IMR-90 (cell line): ENCODE measurements at places on chromosomes 2 and 18.

GRCh38 chr2:157720504-157720903, 91.8 kb upstream of the ACVR1C start:
- no peak for DNase-seq

GRCh38 chr2:96970248-96970875, 16.0 kb downstream of the FAM178B start:
- no peak for DNase-seq

DNA sequence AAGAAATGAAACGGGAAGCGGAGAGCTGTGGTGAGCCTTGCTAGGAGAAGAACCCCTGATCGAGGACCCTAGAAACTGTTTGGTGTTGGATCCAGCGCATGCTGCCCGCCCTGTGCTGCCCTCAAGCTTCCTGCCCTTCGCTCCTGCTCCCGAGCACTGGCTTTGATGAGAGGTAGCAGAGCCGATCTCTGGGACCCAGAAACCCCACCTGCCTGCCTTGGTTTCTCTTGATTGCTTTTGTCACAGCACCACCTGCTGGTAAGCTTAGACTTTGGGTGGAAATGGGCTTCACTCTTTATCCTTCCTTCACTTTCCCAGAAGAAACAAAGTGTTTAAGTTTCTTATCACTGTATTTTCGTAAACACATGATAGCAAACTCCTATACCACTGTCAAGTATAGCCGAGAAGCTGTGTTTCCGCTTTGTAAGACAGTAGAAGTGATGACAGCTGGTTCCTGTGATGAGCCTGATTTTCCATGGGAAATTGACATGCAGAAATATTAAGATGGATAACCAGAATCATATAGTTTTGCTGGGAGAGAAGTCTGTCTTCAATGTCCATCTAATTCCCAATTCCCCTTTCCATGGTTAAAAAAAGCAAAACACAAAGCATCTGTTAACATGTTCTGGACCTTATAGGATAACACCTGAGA, 267.4 kb downstream of the PHLPP1 start:
- DNase-seq = peak; percentile 63

- DNase-seq = no peak
Observed at GRCh38 chr2:10960606-10961489, 49.1 kb downstream of the KCNF1 start.

DNA sequence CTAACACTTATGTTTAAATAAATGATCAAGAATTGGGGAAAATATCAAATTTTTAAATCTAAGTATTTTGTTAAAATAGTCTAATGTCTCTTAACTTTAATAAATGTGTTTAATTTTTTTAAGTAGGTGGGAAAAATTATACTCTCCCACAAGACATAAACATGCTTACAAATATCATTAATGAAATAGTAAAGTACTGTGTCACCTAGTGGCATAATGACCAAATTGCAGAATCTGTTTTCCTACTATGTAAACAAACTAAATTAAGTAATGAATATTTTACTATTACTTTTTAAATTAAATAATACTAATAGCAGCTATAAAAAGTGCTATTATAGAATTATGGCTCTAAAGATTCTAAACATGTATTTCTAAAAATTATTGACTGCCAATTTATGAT, 52.0 kb upstream of the CHAC2 start:
- no peak for DNase-seq

GRCh38 chr2:220628252-220628651, 943.9 kb downstream of the EPHA4 start:
- no peak for DNase-seq
